ENCODE measurements at places on chromosomes 16 and 17. TPM values are rescaled to one million over a fixed set of nuclear protein-coding genes. Genes with fewer than 3 reads are reported as not detected.

The BCL7C gene
- 40.3 TPM for total RNA-seq

The ABCC11 gene
- total RNA-seq = 0.22 TPM

The SOX15 gene
- 0.34 TPM for total RNA-seq

The ADAMTS18 gene
- not detected for total RNA-seq

The B3GNT9 gene
- 9.8 TPM for total RNA-seq

The CYBA gene
- 229 TPM for total RNA-seq

The LRRC46 gene
- total RNA-seq = 2.9 TPM

The SLC12A3 gene
- not detected for total RNA-seq

The MYL11 gene
- total RNA-seq = 0.88 TPM

The DLX4 gene
- total RNA-seq = 3.3 TPM

The RAMP2 gene
- 0.63 TPM for total RNA-seq

The KRT24 gene
- not detected for total RNA-seq
